ENCODE measurements at places on chromosomes 1 and 21. TPM values are rescaled to one million over a fixed set of nuclear protein-coding genes. Genes with fewer than 3 reads are reported as not detected.
A peak's percentile ranks its signal among the peaks of the same experiment; 100 is the strongest.

SLC9C2 gene
- total RNA-seq: not detected

GJC2 gene
- 1.2 TPM for total RNA-seq

GRCh38 chr1:173536223-173536622 is 59.1 kb downstream of the PRDX6 start:
- peaks cover 10% of the 10 kb centered on the region for H3K4me1 ChIP-seq
- no peak overlapping the region for H3K4me3 ChIP-seq
- no peaks in the 10 kb centered on the region for H3K27me3 ChIP-seq
- H3K27ac ChIP-seq: no peak overlapping the region

- H3K4me1 ChIP-seq: no peaks in the 10 kb centered on the region
- no peak overlapping the region for H3K27ac ChIP-seq
- DNase-seq: no peak
- H3K27me3 ChIP-seq: no peaks in the 10 kb centered on the region
Observed at GRCh38 chr1:200139661-200140250, 112.2 kb downstream of the NR5A2 start.

- H3K36me3 ChIP-seq: no peaks in the 10 kb centered on the region
- H3K27me3 ChIP-seq: peaks cover 4% of the 10 kb centered on the region
- DNase-seq: no peak
- H3K27ac ChIP-seq: no peak overlapping the region
Observed at GRCh38 chr21:40620386-40621145, 226.4 kb downstream of the DSCAM start.

GRCh38 chr1:6796095-6796494 is 10.8 kb downstream of the CAMTA1 start:
- H3K27me3 ChIP-seq: no peaks in the 10 kb centered on the region
- no peak overlapping the region for H3K4me3 ChIP-seq
- H3K27ac ChIP-seq: no peak overlapping the region
- H3K36me3 ChIP-seq: peaks cover 3% of the 10 kb centered on the region

GRCh38 chr21:39314143-39315027 is 953 bp upstream of the BRWD1 start:
- no peaks in the 10 kb centered on the region for H3K27me3 ChIP-seq
- DNase-seq: peak; percentile 54
- H3K4me1 ChIP-seq: peaks cover 33% of the 10 kb centered on the region
- peaks cover 12% of the 10 kb centered on the region for H3K36me3 ChIP-seq
- H3K4me3 ChIP-seq: peak overlapping the region; percentile 93
- H3K27ac ChIP-seq: peak overlapping the region; percentile 98

GRCh38 chr1:226064816-226065248 is 2.3 kb downstream of the H3-3A start:
- DNase-seq: peak; percentile 38
- H3K4me3 ChIP-seq: peak overlapping the region; percentile 85
- H3K27ac ChIP-seq: peak overlapping the region; percentile 80

Data from activated naive CD8-positive, alpha-beta T cell treated with anti-CD3 and anti-CD28 coated beads for 36 hours (primary cell).